ENCODE measurements at places on chromosomes 2 and 18.

DNA sequence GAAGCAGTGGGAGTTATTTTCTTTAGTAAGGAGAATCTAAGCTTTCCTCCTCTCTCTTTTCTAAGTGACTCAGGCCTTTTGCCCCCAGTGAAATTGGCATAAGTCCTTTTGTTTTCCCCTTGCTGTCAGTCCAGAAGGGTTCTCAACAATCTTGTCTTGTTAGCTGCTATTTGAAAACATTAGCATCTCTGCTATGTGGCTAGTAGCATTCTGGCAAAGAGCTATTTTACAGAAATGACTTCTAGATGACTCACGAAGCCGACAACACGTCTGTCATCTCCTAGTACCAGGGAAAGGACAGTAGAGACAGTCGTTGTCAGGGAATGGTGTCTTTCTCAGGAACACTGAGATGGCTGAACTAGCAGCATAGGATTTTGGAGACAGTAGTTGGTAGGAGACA, 14.7 kb downstream of the SMARCAL1 start:
- DNase-seq: no peak

- DNase-seq: no peak
These were observed 143.7 kb upstream of the RPRM start for GRCh38 chr2:153622285-153622684.

- no peak for DNase-seq
These were observed 40.6 kb upstream of the RFX8 start for GRCh38 chr2:101515477-101515876.

DNA sequence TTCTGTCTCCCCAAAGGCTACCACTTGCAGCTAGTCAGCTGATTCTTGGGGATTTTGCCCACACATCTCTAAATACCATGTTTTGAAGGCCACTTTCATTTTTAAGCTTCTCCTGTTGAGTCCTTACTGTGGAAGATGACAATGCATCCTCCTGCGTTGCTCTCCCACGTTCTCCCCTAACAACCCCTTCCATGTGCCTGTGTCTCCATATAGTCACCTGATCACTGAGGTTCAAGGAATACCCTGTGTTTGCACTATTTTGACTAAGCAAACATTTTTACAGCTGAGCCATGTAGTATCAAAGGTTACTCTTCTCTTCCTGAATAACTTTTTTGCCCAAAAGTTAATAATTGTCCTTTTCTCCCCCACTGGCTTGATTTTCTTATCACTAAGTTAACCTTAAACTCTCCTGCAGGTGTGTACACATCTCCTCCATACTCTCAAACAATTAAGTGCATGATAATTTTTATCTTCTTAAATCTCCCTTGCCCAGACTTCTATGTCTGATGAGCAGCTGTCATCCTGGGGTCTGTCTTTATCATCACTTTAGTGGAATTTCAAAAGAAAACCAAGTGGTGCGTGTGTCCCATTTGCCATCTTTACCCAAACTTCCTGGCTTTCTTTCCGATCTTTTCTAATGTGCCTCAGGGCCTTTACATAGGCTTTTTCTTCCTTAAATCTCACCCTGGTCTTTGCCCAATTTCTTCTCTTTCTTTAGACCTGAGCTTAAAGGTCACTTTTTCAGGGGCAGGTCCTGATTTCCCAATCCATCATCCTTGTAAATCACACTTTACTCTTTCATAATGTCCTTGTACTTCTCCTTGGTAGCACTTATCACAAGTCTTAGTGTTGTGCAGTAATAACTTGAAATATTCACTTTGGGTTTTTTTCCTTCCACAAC, 85.2 kb upstream of the SPATS2L start:
- no peak for DNase-seq

- DNase-seq: no peak
These were observed 16.2 kb upstream of the MAPRE2 start for GRCh38 chr18:35024965-35025364.

DNA sequence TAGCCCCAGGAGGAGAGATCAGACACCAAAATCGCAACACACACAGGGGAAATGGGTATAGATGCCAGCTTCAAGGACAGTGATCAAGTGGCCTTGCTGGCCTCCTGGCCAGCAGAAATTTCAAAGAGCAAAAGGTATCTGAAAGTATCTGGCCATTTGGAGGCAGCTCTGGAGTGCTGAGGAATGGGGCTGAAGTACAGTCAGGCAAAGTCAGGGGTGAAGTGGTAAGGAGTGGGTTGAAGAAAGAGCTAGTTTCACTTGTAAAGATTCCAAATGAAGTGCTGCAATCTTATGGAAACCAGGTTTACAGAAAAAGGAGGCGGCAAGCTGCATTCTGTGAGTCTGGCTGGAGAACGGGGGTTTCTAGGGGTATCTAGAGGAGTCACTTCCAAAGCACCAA, 19.2 kb upstream of the PCBP1 start:
- DNase-seq: no peak

DNA sequence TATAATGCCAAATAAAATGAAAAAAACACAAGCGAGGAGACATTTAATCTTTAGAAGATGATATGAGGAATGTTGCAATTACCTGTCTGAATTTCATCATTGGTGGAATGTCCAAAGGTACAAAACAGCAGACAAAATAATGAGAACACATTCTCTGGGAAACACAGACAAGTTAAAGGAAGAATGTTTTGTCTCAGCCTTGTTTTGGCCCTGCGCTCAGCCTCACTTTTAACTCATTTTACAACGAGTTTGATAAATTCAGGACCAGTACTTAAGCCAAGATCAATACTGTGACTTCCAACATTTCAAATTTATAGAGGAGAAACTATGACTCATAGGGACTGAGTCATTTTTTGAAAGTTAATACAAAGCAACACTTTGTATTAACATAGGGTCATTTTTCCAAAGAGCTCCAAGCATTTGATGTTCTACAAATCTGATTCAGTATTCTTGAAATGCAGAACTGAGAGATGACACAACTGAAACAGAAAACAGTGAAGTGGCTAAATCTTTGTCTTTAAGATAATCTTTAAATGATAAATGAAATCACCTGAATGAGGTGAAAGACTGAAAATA, 833.2 kb upstream of the CHAC2 start:
- peak; percentile 68 for DNase-seq

- no peak for DNase-seq
These were observed 173.3 kb upstream of the TNP1 start for GRCh38 chr2:217033186-217033585.

DNA sequence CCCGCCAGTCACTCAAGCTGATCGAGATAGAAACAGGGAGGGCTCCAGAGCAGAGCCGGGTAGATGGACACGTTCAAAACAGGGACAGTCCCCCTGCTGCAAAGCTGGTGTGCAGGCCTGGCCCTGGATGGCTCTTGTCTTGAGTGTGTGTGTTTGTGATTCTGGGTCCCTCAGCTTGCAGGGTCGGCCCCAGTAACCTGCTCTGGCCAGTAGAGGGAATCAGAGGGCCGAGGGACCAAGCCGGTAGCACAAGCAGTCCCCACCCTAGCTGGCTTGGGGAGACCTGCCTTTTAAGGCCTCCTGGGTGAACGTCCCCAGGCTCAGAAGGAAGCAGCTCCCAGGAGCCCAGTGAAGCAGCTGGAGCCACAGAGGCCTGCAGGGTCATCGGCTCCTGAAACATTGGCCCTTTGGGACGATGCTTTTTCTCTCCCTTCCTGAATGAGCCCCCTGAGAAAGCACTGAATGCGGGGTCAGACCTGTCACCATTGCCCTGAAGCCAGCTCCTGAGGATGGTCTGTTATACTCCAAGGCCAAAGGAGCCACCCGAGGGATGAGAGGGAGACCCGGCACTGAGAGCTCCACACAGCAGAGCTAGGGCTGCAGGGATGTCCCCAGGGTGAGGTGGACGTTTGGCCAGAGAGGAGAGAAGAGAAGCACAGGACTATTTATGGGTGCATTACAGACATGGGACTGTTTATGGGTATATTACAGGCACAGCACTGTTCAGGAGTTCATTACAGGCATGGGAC, 15.4 kb upstream of the MLPH start:
- no peak for DNase-seq

GRCh38 chr2:127155947-127156346, 49.0 kb upstream of the BIN1 start:
- DNase-seq: peak; percentile 59

DNA sequence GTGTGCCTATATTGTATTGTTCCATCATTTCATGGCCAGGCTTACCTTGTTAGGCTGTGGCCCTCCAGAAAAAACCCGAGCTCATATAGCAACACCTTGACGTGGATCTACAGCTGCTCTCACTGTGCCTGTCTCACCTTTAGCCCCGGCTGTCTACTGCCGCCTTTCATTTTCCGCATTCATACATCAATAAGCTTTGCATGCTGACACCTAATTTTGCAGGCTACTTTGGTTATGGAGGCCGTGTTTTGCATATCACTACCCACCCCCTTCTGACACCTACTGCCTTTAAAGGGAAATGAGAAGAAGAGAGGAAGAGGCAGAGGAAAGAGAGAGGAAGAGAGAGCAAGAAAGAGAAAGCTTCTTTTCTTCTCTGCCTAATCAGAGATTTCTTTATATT, 702.9 kb downstream of the BCL11A start:
- DNase-seq: no peak

DNA sequence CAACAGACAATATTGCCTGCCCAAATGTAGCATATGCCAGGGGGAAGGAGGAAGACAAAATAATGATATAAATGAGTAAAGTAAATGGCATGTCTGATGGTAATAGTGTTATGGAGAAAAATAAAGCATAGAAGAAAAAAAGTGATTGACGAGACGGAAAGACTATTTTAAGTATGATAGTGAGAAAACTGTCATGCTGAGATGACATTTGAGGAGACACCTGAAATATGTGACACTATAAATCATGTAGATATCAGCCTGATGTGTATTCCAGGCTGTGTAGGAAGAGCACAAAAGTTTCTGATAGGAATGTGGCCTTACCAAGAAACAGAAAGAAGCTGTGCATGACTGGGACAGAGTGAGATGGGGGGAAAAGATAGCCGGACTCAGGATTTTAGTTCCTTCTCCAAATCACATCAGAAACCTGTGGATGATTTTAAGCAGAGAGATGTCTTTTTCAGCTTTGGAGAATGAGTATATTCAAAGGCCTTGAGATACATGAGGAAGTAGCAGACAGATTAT, 387.3 kb upstream of the SYT4 start:
- no peak for DNase-seq

DNA sequence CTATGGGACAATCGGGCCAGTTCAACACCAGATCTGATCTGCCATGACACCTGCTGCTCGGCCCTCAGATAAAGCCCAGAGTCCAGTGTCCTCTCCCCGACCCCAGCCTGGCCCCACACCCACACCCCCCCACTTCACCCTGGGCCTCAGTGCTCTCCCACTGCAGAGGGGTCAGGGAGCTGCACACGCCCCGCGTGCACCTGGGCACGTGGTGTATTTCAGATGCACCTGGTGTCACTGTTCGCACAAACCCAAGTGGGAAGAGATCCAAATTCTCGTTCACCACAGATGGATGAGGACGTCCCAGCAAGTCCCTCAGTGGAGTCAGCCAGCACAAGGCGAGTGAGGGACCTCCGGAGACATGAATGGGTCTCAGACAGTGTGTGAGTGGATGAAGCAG, 161.3 kb downstream of the RTP5 start:
- no peak for DNase-seq

- no peak for DNase-seq
These were observed 9.0 kb upstream of the IGFBP2 start for GRCh38 chr2:216624251-216624650.

DNA sequence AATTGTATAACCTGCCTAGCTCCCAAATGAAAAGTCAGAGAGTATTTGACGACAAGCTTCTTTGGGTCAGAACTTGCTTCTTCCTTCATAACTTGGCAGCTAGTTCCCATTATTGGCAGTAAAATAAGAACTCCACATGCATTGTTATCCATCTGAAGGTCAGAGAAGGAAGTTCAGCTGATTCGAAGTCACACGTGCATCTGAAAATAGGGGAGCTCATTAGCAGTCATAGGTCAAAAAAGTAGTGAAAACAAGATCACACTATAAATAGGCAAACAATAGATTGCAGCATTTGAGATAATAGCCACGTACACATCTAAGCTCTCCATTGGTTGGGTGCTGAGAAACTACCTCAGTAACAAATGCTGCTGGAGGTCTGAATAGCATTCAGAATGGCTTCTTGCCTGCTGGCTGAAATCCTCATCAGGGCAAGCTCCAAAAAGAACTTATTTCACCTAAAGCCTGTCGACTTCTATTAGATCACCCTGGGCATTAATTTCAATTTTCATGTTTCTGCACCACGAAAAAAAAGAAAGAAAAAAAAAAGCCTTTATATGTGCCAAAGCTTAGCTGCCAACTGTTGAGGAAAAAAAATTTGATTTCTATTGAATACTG, 1492.9 kb upstream of the CELF4 start:
- no peak for DNase-seq

GRCh38 chr2:35468245-35468644, 887.3 kb upstream of the CRIM1 start:
- DNase-seq: no peak

- no peak for DNase-seq
These were observed 6.8 kb downstream of the PHLPP1 start for GRCh38 chr18:62721839-62722795.

DNA sequence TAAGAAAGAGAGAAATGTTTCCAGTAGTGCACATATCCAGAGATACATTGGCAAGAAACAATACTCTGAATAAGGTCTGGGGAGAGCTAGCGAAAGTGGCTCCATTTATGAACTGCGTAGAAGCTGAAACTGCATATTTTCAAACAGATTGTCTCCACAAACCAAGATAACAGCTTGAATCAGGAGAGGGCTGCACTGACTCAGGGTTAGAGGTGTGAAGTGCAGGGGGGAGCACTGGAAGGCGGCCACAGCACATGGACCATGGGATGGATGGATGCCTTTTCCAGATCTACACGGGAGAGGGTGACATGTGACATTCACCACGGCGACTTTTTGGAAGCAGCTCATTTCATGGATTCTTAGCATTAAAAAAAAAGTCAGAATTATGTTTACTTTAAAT, 729.4 kb downstream of the RNF144A start:
- DNase-seq: no peak

DNA sequence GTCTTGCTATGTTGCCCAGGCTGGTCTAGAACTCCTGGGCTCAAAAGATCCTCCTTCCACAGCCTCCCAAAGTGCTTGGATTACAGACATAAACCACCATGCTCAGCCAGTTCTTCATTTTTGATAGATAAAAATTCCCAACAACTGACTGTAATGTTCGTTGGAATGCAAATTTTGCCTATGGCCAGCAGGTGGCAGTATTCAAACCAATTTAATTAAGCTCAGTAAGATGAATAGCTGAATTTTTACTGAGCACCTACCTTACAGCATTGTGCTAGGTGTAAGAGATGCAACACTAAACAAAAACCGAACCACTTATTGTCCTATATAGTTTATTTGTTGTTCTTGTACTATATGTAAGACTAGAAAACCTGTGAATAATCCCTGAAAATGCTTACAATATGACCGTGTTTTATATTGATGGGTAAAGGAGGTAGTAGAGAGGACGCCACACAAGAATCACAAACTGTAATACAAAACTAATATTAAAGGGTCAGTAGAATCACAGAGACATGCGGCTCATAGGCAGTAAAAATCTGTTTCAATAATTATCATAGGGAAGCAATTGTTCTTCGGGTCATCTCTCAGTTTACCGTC, 8.2 kb upstream of the TMEM182 start:
- peak; percentile 28 for DNase-seq
